Activated CD4-positive, alpha-beta T cell treated with anti-CD3 and anti-CD28 coated beads, Interleukin-2, amount 50 U/mL, for 4 hours (primary cell): ENCODE measurements at places on chromosomes 6 and 20.

GRCh38 chr6:114334237-114334636 is 8.6 kb downstream of the HS3ST5 start:
- DNase-seq, result no peak

GRCh38 chr6:153001767-153002612 is 519 bp downstream of the MTRF1L start:
- DNase-seq, result no peak

- DNase-seq, result no peak
Observed at GRCh38 chr6:44010411-44011349, 116.6 kb downstream of the MRPL14 start.

- DNase-seq, result no peak
Observed at GRCh38 chr20:55283889-55284288, 721.4 kb downstream of the CBLN4 start.

DNA sequence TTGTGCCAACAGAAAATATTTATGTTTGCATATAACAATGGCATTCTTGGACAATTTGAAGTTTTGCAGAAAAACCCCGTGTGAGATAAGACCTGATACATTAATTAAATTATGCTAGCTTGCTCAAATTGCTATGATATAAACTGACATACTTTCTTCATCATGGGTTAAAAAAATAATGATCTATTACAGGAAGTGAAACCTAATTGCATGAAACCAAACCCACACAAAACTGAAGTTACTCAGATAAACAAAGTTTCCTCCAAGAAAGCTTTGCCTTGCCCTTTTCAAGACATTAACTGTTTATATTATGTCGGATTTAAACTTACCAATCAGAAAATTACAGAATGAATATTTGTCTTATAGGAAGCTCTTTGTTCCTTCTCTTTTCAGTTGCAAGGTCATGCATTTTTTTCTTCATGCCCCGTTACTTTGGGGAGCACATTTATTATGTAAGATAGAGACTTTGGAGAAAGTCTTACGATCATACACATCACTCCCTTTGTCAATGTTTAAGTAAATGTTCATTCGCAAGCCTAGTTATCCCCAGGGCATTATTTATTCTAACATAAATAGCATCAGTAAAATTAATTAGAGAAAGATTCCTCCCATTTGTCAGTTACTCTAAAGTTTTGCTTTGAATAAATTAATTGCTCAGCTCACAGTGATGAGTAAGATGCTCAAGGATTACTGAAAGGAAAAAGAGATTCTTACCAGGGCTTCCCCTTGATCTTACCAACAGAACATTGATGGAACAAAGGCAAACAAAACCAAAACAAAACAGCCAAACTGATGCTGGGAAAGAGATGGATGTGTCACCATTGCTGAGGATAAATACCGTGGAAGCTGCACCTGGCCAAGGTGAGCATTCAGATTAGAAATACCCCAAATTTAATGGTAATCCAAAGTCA is 14.8 kb upstream of the TMEM244 start:
- no peak for DNase-seq

- DNase-seq, result no peak
Observed at GRCh38 chr20:20525756-20526155, 157.9 kb downstream of the INSM1 start.

GRCh38 chr6:13328875-13329183 is 492 bp upstream of the TBC1D7 start:
- no peak for DNase-seq

GRCh38 chr20:62671765-62672164 is 29.5 kb downstream of the SLCO4A1 start:
- no peak for DNase-seq

DNA sequence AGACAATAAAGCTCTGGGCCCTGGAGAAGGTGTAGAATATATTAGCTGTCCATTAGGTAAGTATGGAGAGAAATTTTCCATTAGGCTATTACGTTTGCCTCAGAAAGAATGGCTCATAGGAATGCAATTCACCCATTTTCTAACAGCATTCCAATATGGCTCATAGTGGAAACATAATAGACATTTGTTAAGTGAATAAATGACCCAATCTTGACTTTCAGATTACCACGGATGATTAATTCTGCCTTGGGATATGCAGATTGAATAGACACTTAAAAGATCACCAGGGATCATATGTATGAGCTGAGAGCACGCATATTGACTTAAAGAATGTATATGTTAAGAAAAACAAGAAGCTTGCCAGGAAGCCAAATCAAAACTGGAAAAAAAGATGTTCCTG is 209.1 kb upstream of the CDYL start:
- DNase-seq, result no peak

- DNase-seq, result no peak
Observed at GRCh38 chr6:168826726-168827585, 386.0 kb downstream of the SMOC2 start.

- no peak for DNase-seq
Observed at GRCh38 chr6:158812611-158813010, 6.6 kb downstream of the EZR start.

DNA sequence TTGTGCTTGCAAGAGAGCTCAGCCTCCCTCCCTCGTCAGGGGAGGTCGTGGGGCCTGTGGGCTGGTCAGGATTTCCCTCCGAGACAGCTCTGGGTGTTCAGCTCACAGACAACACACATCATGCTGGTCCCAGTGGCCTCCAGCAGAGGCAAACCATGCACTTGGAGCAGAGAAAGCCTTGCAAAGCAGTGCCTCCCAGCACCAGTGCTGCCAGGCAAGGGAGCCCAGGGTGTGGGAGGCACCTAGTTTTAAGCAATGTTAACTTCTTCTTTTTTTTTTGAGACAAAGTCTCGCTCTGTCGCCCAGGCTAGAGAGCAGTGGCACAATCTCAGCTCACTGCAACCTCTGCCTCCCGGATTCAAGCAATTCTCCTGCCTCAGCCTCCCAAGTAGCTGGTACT is 34.0 kb upstream of the INSM1 start:
- DNase-seq, result no peak

DNA sequence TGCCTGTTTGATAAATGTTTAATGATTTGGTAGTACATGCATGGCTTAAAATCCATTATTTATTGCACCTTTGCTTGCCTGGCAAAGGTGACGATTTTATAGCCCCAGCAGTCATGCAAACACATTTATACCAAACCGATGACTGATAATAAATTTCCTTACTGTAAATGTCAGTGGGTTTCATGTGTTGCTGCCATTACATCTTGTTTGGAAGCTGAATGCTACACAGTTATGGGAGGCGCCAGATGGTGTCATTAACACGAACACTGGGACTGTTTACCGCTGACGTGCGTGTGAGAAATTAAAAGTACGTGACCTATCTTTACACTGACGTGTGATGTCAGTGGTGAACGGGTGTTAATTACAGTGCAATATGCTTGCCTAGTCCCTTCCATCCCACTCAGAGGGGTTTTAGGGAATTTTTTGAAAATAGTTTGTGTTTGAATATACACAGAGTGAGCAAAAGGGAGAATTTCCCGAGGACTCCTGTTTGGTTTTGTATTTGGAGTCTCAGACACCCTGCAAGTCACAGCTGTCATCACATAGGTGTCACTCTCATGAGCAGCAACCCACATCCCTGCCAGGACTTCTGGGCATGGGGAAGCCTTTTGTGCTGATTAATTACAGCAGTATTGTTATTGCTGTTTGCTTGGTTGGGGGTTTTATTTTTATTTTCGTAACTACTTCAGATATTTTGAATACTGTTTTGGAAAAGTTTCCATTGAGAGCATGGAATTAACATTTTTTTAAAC is 151.8 kb upstream of the INSM1 start:
- no peak for DNase-seq

- no peak for DNase-seq
Observed at GRCh38 chr20:57161478-57162361, 104.7 kb downstream of the BMP7 start.

DNA sequence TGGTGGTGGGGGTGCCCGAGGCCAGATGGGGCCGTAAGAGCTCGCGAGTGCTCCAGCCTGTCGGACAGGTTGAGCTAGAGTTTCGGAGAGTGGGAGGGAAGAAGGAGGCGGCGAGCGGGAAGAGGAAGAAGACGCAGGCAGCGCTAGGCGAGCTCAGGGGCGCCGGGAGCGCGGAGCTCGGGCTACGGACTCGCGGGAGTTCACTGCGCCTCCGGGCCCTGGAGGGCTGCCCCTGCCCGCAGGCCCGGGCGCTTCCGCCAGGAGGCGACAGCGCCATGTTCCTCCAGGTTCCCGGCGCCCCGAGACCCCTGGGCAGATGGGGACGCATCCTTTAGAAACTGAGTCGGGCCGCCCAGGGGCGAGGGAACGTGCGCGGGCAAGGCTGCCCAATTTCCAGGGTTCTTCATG is 984 bp downstream of the TFAP2C start:
- no peak for DNase-seq

DNA sequence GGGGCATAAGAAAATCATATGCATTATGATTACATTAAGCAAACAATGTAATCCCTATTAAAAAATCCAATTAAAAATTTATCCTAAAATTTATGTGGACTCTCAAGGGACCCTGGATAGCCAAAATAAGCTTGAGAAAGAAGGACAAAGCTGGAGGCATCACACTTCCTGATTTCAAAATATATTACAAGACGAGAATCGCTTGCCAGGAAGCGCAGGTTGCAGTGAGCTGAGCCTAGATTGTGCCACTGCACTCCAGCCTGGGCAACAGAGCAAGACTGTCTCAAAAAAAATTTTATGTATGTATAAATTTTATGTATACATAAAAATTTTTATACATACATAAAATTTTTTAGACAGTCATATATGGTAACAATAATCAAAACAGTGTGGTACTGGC is 48.5 kb upstream of the GCNT2 start:
- DNase-seq, result no peak

- peak; percentile 26 for DNase-seq
Observed at GRCh38 chr6:159107451-159108260, 61.5 kb upstream of the FNDC1 start.

DNA sequence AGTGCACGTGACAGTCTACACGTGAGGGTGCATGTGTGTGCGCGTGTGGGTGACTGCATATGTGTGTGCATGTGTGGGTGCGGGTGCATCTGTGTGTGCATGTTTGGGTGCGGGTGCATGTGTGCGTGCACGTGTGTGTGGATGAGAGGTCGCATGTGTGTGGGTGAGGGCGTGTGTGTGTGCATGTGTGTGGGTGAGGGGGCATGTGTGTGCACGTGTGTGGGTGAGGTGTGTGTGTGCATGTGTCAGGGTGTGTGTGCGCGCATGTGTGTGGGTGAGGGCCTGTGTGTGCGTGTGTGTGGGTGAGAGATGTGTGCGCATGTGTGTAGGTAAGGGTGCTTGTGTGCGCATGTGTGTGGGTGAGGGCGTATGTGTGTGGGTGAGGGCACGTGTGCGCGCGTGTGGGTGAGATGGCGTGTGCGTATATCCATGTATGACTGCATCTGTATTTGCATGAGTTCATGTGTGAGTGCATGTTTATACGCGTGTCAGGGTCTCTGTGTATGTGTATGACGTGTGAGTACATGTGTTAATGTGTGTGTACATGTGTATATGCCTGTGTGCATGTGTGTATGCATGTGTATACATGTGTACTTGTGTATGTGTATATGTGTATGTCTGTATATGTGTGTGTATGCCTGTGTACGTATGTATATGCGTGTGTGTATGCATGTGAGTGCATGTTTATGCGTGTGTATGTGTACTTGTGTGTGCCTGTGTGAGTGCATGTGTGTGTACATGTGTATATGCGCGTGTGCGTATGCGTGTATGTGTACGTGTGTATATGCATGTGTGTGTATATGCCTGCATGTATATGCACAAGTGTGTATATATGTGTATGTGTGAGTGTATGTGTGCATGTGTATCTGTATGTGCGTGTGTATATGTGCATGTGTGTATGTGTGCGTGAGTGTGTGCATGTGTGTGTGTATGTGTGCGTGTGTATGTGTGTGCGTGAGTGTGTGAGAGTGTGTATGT is 4.1 kb upstream of the LIME1 start:
- DNase-seq, result no peak

GRCh38 chr6:69866351-69866769 is at the start of gene COL19A1:
TSS of gene COL19A1 (plus strand) at chr6:69866556. CDS start at chr6:69879568, 13,012 bp downstream.
- DNase-seq, result peak; percentile 3

DNA sequence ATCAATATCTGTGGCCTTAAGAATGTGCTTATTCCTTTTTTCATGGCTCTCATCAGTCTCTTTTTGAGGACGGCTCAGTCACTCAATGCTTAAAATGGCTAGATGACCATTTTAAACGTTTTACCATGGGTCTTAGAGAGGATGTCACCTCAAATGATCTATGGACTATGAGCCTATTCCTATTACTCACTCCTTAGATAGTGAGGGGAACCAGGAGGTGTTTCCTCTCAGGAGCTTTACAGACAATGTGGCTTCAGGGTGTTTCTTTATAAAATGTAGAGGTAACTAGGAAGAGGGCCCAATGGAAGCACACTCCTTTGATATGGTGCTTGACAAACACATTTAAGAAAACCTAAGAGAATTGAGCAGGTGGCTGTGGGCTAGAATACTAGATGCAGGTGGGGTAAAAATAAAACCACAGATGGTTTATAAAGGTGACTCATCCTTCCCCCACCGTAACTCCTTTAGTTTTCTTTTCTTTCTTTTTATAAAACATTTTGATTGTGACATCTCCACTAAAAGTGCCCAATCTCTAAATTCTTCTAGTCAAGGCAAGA is 1.5 kb upstream of the TMEM200A start:
- no peak for DNase-seq

DNA sequence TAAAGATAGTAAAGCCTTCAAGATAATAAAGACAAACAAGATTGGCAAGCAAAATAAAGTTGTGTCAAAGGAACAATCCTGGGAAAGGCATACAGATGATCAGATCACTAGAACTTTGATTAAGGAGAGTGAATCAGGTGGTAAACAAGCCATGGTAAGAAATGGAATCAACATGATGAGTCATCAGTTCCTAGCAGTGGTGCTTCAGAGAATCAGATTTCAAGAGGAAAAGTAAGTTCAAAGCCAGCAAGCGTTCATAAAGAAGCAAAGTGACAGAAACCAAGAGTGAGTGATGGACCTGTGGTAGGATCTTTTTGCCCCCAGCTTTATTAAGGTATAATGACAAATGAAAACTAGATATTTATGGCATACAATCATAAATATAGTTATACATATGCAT is 340.4 kb downstream of the TPBG start:
- DNase-seq, result no peak

DNA sequence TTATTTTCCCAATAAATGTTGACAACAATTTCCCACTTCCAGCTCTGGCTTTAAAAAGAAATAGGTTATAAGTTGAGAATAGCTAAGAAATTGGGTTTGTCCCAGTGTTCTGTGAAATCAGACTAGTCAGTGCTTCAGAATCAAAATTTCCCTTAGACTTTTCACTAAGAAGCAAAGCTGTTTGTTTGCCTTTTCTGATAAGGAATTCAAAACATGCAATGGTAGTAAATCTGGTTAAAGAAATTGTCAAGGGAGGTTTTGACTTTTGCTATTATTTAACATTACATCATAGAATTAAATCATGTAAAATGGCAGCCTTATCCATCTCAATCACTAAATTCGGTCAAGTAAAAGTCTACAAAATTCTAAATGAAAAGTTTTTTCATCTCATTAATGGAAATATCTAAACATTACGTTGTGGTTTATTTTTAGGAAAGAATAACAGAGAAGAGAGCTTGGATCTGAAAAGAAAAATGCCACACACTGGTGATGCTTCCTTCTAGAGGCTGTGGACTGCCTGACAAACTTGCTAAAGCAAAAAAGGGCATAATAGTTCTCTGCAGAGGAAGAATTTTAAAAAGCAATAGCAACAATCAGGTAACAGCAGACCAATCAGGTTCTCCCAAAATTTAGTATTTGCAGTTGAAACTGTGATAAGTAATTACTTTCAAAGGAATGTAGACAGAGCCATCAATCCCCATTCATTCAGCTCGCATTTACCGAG is 36.4 kb downstream of the PLAGL1 start:
- DNase-seq, result no peak

GRCh38 chr6:159125014-159125609 is 44.1 kb upstream of the FNDC1 start:
- no peak for DNase-seq

GRCh38 chr6:105596284-105596755 is 193.4 kb upstream of the PREP start:
- no peak for DNase-seq
